ENCODE measurements at places on chromosomes 2 and 18.

DNA sequence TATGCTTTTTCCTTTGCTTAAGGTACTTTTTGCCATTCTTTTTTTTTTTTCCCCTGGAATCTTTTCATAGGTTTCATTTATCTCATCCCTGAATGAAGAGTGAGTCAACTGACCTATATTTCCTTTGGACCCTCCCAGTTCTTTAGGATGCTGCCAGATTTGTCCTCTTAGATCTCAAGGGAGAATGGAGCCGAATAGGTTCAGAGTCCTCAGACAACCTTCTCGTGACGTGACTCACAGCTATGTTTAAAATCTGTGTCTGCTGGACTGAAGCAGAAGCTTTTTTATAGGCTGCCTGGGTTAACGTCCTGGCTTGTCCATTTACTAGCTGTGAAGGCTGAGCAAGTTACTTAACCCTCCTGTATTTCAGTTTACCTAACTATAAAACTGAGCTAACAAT is 358.6 kb downstream of the DLGAP1 start:
- no peak for DNase-seq

DNA sequence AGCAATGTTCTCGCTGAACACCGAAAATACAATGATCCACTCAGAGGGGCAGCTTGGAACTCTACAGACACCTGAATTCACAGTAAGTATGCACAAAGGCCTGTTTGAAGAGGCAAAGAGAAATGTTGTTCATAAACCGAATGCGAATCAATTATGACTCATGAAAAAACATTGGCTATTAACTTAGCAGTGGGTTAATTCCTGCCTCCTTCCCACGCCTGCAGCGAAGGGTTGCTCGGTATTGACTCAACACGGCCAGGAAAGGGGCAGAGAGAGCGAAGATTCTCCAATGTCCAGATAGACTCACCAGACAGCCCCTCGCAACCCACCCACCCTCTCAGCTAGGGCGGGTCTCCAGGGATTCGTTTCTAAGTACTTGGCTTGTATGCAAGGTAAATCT is 9.4 kb downstream of the CRACDL start:
- no peak for DNase-seq

- DNase-seq: no peak
Observed at GRCh38 chr2:186822323-186822722, 26.6 kb downstream of the ZSWIM2 start.

- DNase-seq: no peak
Observed at GRCh38 chr2:146874260-146874658, 970.6 kb upstream of the ACVR2A start.

DNA sequence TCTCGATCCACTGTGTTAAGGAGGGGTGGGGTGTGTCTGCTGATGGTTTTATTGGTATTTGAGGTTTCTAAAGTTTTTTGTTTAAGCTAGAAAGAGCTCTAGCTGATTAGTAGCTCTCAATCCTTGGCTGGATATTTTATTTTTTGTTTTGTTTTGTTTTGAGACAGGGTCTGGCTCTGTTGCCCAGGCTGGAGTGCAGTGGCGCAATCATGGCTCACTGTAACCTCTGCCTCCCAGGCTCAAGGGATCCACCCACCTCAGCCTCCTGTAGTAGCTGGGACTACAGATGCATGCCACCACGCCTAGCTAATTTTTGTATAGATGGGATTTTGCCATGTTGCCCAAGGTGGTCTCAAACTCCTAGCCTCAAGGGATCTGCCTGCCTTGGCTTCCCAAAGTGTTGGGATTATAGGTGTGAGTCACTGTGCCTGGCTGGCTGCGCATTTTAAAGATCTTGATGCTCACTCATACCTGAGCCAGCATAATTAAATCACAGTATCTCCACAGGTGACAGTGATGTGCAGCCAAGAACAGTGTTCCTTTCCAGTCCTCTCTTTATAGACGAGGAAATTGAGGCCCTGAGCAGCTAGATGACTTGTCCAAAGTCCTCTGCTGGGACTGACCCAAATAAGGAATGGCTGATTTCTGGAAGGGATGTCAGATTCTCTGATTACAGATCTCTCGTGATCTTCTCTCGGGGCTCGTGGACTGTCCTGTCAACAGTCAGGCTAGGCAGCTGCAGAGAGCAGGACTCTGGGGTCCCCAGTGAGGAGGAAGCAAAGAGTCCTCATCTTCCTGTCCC is 44.5 kb downstream of the SPTBN1 start:
- DNase-seq: no peak

DNA sequence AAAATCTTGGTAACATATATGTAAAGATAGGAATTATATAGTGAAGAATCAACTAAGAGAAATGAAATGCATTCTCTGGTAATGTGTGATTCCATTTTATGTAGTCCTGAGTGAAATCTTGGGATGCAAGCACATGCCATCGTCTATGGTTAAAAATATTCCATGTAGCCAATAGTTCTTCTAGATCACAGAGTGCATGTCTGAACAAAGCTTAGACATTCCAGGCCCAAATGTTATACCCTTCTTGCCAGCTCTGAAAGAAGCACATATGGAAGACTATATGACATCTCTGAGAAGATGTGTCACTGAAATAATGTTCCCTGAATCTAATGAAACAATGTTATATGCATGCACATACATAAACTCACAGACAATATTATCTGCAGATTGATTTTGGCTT is 92.3 kb upstream of the TFPI start:
- DNase-seq: no peak

DNA sequence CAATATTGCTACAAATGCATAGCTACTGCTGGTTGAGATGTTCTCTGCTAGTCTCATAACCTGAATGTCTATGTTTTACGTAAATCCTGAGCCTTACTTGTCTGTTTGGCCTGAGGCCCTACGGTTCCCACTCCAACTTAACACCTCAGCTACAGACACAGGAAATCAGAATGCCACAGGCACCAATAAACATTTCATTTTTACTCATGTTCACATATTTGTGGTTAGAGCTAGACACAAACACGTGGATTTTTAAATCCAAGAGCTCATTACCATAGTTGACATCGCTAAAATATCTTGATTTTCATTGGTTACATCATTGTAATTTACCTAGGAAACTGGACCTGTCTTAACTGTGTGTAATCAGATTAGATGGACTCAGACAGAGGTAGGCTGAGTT is 263.8 kb upstream of the CDH19 start:
- DNase-seq: no peak

All from putamen (tissue), 1 donor.